Fibroblast of skin of right biceps (primary cell): ENCODE measurements at places on chromosomes 13 and 19.

DNA sequence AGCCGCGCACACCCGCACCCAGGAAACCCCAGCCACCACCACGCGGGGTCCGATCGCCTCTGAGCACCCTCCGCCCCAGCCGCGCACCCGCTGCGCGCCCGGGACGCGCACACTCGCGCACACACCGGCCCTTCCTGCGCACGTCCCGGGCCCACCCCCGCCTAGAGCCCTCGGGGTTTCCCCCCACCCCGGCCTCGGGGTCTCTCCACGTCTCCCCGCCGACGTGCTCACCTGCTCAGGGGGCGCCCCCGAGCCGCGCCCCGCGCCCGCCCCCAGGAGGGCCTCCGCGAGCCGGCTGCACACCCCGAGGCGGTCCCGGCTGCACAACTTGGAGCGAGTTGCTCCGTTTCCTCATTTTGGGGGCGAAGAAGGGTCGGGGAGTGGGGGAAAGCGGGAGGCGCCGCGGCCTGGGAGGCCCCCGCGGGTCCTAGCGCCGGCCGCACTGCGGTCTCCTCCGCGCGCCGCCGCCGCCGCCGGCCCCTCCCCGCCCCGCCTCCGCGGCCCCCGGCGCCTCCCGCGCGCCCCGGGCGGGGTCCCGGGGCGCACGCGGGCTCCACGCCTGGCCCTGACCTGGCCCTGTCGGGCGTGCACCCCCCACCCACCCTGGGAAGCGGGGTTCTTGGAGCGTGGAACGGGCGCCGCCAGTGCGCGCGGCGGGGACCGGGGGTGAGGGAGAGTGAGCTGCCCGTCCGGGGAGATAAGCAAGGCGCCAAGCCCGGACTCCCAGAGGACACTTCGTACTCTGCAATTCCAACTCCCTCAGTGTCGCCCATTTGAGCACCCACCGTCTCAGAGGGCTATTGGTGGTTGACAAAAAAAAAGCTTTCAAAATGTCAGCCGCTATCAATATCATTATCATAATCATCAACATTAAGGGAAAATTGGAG is at the start of gene MATK:
TSS of gene MATK (minus strand) at position 444 of the 887 bp plus-strand sequence. CDS start 1,246 bp downstream, outside the sequence.
- DNase-seq: no peak

GRCh38 chr19:1211494-1212234 is 6.1 kb downstream of the STK11 start:
- DNase-seq: peak; percentile 39

DNA sequence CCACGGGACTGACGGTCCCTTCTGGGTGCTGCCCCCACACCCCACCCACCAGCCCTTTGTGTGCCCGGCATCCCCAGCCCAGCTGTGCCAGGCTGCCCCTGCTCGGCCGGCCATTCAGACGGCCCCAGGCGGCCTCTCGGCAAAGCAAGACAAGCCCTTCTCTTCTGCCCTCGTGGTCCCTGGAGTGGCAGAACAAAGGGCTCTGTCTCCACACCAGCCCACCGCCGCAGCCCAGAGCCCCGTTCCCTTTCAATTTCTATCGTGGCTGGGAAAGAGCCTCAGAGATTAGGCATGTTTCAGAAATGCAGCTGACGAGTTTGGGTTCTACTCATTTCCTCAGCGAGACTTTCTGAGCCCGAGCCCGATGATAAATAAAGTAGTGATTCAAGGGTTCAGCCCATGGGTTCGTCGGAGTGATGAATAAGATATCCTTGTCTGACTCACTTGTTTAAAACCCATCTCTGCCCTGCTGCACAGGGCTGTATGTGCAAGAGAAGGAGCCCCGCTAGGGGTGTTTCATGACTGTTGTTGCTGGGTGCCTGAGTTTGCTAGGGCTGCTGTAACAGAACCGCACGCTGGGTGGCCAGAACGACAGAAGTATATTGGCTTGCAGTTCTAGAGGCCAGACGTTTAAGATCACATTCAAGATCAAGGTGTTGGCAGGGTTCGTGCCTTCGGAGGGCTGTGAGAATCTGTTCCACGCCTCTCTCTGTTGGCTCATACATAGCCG is 4.3 kb downstream of the MYO9B start:
- peak; percentile 99 for DNase-seq

GRCh38 chr13:27842571-27842970 is 50.3 kb downstream of the GSX1 start:
- DNase-seq: no peak

DNA sequence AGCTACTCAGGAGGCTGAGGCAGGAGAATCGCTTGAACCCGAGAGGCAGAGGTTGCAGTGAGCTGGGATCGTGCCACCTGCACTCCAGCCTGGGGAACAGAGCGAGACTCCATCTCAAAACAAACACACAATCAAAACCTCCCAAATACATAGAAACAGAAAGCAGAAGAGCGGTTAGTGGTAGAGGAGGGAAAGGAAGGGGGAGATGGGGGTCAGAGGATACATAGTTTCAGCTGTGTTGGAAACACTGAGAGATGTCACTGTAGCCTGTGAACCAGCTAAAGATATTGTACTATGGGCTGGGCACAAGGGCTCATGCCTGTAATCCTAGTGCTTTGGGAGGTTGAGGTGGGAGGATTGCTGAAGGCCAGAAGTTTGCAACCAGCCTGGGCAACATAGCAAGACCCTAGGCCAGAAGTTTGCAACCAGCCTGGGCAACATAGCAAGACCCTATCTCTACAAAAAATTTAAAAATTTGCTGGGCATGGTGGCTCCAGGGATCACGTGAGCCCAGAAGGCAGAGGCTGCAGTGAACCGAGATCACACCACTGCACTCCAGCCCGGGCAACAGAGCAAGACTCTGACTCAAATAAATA is 49.9 kb downstream of the GNG7 start:
- DNase-seq: no peak

GRCh38 chr19:10812196-10812595 is 23.8 kb downstream of the TMED1 start:
- no peak for DNase-seq

GRCh38 chr13:26183416-26183815 is 38.7 kb downstream of the RNF6 start:
- no peak for DNase-seq

GRCh38 chr13:113021811-113022210 is 52.8 kb downstream of the MCF2L start:
- no peak for DNase-seq

- peak; percentile 41 for DNase-seq
Observed at GRCh38 chr13:113970810-113971470, 2.9 kb downstream of the C13orf46 start.

- peak; percentile 10 for DNase-seq
Observed at GRCh38 chr13:61777271-61777670, 361.6 kb upstream of the PCDH20 start.

DNA sequence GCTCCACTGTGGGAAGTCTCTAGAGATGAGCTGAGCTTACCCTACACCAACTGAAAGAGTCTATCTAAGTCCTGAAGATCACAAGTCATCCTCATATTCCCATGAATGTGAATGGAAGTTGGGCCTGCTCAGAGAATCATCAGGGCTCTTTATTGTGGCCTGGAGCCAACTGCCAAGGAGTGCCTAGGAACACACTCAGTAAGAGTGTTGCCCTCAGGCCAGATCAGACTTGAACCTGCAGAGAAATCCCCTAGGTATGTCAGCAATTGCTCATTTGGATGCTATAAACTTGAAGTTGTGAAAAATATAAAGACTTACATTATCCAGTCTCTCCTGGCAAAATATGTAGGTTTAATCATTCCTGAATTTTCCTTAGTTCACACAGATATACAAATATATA is 1070.2 kb downstream of the EFNB2 start:
- no peak for DNase-seq

GRCh38 chr13:72716776-72717175 is 10.7 kb downstream of the MZT1 start:
- no peak for DNase-seq

GRCh38 chr13:112902101-112902651 is 66.8 kb upstream of the MCF2L start:
- no peak for DNase-seq

DNA sequence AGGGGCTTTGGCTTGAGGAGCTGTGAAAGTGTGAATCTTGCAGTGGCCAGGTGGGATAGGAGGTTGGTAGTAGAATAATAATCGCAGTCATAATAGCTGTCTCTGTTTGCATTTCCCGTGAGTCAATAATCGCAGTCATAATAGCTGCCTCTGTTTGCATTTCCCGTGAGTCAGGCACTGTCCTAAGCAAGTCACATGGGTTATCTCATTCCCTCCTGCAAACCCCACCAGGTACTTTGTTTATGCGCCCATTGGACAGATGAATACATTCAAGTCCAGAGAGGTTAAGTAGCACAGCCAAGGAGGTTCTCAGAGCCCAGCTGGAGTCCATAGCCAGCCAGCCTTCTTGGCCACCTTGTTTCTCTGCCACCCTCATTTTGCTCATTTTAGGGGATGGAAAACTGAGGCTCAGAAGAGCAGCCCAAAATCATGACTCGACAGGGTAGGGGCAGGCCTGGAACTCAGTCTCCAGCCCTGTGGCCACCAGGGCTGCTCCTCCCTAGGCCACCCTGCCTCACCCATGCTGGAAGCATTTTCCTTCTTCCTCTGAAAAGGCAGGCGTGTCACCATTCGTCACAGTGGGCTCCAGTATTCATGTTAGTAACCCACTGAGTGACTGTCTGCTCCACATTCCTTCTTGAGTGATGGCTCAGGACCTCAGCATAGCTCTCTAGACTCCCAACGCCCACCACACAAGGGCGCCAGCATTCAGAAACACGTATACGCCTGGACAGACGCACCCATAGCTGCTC is 206.2 kb downstream of the URI1 start:
- DNase-seq: peak; percentile 8

- DNase-seq: peak; percentile 65
Observed at GRCh38 chr13:101846249-101846648, 393.8 kb downstream of the ITGBL1 start.

- DNase-seq: no peak
Observed at GRCh38 chr19:12139269-12139668, 881 bp downstream of the ZNF20 start.

- peak; percentile 31 for DNase-seq
Observed at GRCh38 chr19:56066152-56067023, 54.7 kb downstream of the ZNF787 start.

GRCh38 chr13:59250336-59251189 is 913.2 kb downstream of the DIAPH3 start:
- no peak for DNase-seq

DNA sequence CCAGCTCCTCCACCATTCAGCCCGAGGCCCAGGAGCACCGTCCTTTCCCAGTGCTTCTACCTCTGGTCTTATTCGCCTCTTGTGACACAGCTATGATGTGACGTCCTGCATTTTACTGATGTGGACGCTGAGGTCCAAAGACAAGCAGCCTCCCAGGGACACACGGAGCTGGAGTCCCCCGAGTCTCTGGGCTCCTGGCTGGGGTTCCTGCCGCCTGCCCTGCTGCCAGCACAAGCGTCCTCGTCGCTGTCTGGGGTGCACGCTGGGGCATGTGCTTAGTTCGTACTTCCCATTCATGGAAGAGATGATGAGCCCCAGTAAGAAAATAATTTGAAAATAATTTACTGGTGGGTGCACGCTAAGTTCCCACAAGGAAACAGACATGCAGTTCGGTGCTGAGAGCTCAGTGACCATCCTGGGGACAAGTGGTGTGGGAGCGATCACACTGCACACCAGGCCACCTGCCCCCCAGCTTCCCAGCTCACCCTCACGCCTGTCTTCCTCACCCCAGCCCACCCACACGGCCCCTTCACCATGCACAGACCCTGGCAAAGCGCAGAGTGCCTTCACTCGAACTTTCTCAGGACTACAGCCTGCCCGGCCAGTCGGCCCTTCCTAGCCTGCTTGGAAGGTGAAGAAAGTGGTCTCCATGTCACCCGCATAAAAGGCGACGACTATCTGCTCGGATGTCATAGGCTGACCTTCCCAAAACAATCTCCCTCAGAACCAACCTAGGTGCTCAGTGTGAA is 14.2 kb upstream of the CFAP97D2 start:
- DNase-seq: no peak

DNA sequence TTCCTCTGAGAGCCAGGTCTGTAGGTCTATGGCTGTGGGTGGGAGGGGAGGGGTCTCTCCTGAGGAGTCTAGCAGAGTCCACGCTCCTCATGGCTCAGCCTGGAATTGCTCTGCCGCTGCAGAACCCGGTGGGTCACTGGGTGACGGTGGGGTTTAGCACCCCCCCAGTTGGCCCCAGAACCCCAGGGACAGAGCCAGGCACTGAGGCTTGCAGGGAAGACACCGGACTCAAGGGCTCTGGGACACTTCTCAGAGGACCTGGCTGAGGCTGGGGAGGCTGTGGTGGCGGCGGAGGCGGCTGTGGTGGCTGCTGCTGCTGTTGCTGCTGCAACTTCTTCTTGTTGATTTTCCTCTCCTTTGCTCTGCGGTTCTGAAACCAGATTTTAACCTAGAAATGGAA is 6.1 kb downstream of the CDX2 start:
- no peak for DNase-seq

DNA sequence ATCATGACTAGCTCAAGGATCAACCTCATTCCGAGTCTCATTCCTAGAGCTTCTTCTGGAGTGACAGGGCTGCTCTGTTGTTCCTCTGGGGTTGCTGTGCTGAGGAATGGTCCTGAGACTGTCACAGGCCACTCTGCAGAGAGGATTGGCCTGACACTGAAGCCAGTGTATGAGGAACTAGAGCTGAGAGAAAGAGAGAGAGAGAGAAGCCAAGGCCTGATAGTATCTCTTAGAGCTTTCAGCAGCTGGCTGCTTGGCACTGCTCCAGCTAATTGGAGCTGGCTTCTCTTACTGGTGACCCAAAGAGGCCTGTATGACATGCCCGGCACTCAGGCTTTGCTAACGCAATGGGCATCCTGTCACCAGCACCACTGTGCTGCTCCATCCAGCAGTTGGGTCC is 73.4 kb upstream of the FLT1 start:
- DNase-seq: no peak

DNA sequence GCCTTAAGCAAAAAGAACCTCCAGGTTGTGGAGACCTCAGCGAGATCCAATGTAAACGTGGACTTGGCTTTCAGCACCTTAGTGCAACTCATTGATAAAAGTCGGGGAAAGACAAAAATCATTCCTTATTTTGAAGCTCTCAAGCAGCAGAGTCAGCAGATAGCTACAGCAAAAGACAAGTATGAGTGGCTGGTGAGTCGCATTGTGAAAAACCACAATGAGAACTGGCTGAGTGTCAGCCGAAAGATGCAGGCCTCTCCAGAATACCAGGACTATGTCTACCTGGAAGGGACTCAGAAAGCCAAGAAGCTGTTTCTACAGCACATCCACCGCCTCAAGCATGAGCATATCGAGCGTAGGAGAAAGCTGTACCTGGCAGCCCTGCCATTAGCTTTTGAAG is 58.5 kb downstream of the ARHGAP35 start:
- peak; percentile 80 for DNase-seq

DNA sequence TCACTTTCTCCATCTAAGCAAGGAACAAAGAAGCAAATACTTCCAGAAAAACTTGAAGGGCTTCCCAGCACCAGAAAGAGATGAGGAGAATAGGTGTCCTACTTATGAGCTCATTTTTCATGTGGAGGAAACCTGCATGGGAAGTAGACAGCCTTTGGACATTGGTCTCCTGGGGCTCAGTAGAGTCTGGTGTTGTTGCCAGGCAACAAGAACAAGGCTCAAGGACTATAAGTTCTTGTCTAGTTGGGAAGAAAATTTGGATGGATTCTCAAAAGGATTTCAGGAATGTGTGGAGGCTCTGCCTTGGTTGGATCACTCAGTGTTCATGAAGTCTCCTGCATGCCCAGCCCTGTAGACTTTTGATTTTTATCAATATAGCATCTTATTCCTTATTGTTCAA is 84.5 kb downstream of the MBNL2 start:
- peak; percentile 54 for DNase-seq
